Hepatocyte (in vitro differentiated cells): ENCODE measurements at places on chromosomes 13 and 19. TPM values are rescaled to one million over a fixed set of nuclear protein-coding genes. Genes with fewer than 3 reads are reported as not detected.

ZNF527 gene
- 7.3 TPM in 2 replicates for total RNA-seq

DNA sequence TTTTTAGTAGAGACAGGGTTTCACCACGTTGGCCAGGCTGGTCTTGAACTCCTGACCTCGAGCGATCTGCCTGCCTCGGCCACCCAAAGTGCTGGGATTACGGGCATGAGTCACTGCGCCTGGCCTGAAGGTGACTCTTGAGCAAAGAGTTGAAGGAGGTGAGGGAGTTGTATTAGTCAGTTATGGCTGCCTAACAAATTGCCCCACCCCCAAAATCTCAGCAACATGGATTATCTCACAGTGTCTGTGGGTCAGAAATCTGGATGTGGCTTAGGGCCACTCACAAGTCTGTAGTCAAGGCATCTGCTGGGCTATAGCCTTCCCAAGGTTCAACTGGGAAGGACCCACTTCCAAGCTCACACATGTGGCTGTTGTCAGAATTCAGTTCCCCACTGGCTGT is 52.8 kb upstream of the ADGRE5 start:
- no peak for DNase-seq
- no peak overlapping the region for H3K27ac ChIP-seq
- no peaks in the 10 kb centered on the region for H3K36me3 ChIP-seq
- H3K4me1 ChIP-seq = peaks cover 3% of the 10 kb centered on the region
- no peaks in the 10 kb centered on the region for H3K27me3 ChIP-seq
- no peak overlapping the region for H3K4me3 ChIP-seq

- H3K36me3 ChIP-seq = peaks cover 6% of the 10 kb centered on the region
- no peak for DNase-seq
- H3K27me3 ChIP-seq = no peaks in the 10 kb centered on the region
- H3K4me3 ChIP-seq = no peak overlapping the region
- H3K27ac ChIP-seq = no peak overlapping the region
Measured at GRCh38 chr19:57560049-57560491, 407 bp upstream of the ZNF550 start.

DNA sequence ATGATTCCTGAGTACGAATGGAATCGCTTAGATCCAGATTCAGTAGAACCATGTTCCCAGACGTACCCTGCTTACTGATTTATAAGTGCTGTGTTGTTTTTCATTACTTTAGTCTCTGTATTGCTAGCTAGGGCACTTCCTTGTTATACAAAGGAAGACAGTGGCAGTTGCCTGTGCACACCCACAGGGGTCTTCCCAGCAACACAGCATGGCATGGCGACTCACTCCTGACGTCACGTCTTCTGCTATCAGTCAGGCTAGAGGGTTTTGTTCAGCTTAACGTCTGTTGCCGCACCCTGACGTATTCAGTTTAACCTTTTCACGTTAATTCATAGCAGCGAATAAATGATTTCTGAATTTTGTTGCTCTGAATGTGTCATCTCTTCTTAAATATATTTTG is 295.1 kb downstream of the MYO16 start:
- no peak overlapping the region for H3K27ac ChIP-seq
- DNase-seq = no peak
- H3K4me1 ChIP-seq = no peaks in the 10 kb centered on the region

DNA sequence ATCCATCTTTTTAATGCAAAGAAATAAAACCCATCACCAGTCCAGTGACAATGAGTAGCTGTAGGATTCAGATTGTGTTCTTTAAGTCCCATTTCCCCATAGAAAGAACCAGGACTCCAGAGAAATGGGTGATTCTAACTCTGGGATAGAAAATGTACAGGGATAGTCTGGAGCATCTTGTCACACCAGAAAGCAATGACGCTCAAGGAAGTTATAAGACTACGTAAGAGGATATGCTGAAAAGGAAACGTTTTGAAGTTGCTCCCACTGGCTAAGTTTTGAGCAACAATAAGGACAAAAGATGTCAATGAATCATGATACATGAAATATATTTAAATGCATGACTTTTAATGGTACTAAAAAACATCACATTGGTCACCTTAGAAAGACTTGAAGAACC is 360.1 kb downstream of the DLEU7 start:
- no peak for DNase-seq
- no peak overlapping the region for H3K4me3 ChIP-seq
- no peak overlapping the region for H3K27ac ChIP-seq
- H3K36me3 ChIP-seq = no peaks in the 10 kb centered on the region
- no peaks in the 10 kb centered on the region for H3K4me1 ChIP-seq
- H3K27me3 ChIP-seq = no peaks in the 10 kb centered on the region

DNA sequence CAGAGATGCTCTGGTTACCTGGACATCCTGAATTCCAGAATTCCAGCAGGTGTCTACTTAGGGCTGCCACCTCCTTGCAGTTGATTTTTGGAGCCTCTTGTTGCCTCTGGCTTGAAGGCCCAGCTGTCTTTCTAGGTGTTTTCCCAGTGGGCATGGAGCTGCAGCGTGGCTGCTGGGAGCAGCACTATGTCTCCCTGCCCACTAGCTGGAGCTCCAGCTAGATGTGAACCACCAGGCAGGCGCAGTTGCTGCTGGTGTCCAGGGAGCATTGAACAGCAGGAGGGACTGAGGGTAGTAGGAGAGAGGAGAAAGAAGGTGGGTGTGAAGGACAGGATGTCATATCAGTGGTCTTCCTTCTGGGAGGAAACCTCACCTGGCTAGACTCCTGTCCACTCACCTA is 9.9 kb upstream of the SELENOW start:
- H3K27ac ChIP-seq = no peak overlapping the region
- H3K36me3 ChIP-seq = no peaks in the 10 kb centered on the region
- H3K4me1 ChIP-seq = no peaks in the 10 kb centered on the region

GRCh38 chr19:2010135-2010668 is 5.3 kb downstream of the BTBD2 start:
- no peak for DNase-seq
- H3K27me3 ChIP-seq = no peaks in the 10 kb centered on the region
- no peaks in the 10 kb centered on the region for H3K36me3 ChIP-seq
- no peak overlapping the region for H3K27ac ChIP-seq
- no peaks in the 10 kb centered on the region for H3K4me1 ChIP-seq

DNA sequence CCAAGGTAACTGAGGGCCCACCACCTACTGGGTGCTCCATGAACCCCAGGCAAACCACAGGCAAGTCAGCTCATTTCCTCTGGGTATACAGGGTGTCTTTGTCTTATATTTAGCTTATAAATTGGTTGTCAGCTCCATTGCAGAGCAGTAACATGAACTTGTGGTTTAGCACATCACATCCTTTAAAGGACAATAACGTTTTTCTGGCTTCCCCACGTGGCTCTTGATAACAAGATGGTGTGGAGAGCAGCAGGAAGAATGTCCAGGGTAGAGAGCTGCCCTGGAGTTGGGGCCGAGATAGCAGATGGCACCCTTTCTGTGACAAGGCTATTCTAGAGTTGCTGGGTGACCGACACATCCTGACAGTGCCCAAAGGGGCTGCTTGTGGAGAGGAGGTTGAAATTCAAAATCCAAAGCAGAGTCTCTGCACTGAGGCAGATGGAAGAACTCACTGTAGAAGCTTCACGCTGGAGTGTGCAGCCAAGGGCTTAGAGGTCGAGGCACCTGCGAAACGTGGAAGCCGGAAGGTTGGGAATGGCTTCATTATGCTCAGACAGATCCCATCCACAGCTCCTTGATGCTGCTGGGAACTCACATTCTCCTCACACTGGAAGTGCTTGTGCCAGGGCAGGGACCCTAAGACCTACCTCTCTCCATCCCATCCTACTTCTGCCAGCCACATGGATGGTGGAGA is 133.0 kb upstream of the FRY start:
- H3K4me3 ChIP-seq = no peak overlapping the region
- DNase-seq = no peak
- H3K36me3 ChIP-seq = no peaks in the 10 kb centered on the region
- no peaks in the 10 kb centered on the region for H3K27me3 ChIP-seq
- H3K27ac ChIP-seq = no peak overlapping the region

DNA sequence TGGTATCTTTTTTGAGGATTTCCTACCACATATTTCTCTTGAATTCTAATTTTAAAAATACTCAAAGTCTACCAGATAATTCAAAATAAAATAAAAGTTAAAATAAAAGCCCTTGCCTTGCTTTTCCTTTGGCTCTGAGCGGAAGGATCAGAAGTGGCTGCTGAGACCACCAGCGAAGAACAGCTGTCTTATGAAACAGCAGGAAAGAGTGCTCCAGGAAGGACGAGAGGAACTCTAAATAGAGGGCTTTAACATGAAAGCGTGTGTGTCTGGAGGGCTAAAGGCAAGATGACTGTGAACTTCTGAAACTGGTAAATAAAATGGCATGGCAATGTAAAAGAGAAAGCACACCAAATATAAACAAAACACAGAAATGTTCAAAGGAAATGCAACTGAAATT is 521.5 kb upstream of the SPRY2 start:
- no peak overlapping the region for H3K27ac ChIP-seq
- no peak for DNase-seq
- H3K36me3 ChIP-seq = no peaks in the 10 kb centered on the region

- no peak overlapping the region for H3K4me3 ChIP-seq
- H3K36me3 ChIP-seq = no peaks in the 10 kb centered on the region
Measured at GRCh38 chr13:82654861-82655855, 1227.1 kb downstream of the SLITRK1 start.

GRCh38 chr19:31804668-31805067 is 455.4 kb upstream of the TSHZ3 start:
- no peaks in the 10 kb centered on the region for H3K36me3 ChIP-seq
- H3K27ac ChIP-seq = no peak overlapping the region
- no peaks in the 10 kb centered on the region for H3K27me3 ChIP-seq
- no peak overlapping the region for H3K4me3 ChIP-seq

- DNase-seq = no peak
- H3K4me3 ChIP-seq = no peak overlapping the region
- H3K4me1 ChIP-seq = no peaks in the 10 kb centered on the region
- H3K27ac ChIP-seq = no peak overlapping the region
Measured at GRCh38 chr19:32876236-32876918, 6.8 kb upstream of the SLC7A9 start.
